ENCODE measurements at places on chromosomes 2 and 18. TPM values are rescaled to one million over a fixed set of nuclear protein-coding genes. Genes with fewer than 3 reads are reported as not detected.

GALM gene
- 18.5 TPM for total RNA-seq

RNF125 gene
- 0.28 TPM for total RNA-seq

KHK gene
- total RNA-seq, result 12.4 TPM

PGAP1 gene
- 2.3 TPM for total RNA-seq

NETO1 gene
- total RNA-seq, result not detected

CYP27C1 gene
- 3.3 TPM for total RNA-seq

LDAH gene
- total RNA-seq, result 16.5 TPM

ABCA12 gene
- 0.17 TPM for total RNA-seq

CTDSP1 gene
- 77.3 TPM for total RNA-seq

APLF gene
- 0.64 TPM for total RNA-seq

ERFE gene
- total RNA-seq, result 8.0 TPM

REG3A gene
- total RNA-seq, result not detected

POLE4 gene
- 178 TPM for total RNA-seq

LCLAT1 gene
- total RNA-seq, result 17.0 TPM

Data from A549 treated with CpdA at 1 μM for 4 hours (cell line).